ENCODE measurements at places on chromosomes 1 and 21. TPM values are rescaled to one million over a fixed set of nuclear protein-coding genes. Genes with fewer than 3 reads are reported as not detected.

- DNase-seq: no peak
These were observed 2.4 kb upstream of the SH3D21 start for GRCh38 chr1:36303650-36304360.

- DNase-seq: no peak
These were observed 93.3 kb downstream of the SPSB1 start for GRCh38 chr1:9385801-9386573.

DNA sequence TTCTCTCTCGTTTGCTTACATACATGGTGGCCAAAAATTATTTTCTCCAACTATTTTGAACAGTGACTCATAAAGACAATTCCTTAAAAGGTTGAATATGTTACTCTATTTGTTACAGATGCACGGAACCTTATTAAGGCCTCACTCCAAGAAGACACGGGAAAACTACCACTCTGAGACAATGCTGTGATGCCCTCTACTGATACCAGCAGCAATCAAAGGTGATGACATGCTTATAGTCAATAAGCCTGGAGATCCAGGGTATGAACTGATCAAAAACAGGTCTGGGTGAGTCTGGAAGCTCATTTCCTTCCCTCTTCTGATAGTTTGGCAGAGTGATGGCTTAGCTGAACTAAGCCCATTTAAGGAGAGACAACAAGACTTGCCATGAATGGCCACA lies 563.0 kb downstream of the LRRIQ3 start:
- DNase-seq: no peak

UBXN10 gene
- total RNA-seq: not detected

DNA sequence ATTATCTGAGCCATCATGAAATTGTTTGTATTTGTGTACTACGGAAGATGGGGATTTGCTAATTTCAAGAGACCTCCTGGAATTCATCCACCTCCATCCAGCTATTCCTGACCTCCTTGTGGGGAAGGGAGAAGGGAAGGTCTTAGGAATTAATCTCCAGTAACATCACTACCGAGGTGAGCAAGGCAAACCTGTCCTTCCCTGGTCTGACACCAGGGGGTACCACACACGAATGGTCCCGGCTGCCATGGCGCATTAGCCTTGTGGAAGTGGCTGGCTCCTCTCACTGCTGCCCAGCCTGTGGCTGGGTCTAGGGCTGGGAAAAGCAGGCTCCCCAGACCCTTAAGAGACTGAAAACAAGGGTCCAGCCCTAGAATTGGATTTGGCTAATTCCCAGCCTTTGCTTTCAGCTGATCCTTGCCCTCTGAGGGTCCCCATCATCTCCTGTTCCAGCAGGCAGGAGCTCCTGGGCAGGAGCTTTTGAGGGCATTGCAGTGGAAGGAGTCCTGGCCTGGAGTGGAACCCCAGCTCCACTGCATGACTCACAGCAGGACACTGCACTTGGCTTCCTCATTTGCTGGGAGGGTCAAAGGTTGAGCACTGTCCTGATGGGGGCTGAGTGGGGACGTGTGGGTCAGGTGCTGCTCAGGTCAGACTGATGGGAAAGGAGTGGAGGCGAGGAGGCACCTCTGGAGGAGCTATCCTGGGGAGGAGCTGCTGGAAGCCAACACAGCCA lies 34.8 kb downstream of the RIMS3 start:
- no peak for DNase-seq

DNA sequence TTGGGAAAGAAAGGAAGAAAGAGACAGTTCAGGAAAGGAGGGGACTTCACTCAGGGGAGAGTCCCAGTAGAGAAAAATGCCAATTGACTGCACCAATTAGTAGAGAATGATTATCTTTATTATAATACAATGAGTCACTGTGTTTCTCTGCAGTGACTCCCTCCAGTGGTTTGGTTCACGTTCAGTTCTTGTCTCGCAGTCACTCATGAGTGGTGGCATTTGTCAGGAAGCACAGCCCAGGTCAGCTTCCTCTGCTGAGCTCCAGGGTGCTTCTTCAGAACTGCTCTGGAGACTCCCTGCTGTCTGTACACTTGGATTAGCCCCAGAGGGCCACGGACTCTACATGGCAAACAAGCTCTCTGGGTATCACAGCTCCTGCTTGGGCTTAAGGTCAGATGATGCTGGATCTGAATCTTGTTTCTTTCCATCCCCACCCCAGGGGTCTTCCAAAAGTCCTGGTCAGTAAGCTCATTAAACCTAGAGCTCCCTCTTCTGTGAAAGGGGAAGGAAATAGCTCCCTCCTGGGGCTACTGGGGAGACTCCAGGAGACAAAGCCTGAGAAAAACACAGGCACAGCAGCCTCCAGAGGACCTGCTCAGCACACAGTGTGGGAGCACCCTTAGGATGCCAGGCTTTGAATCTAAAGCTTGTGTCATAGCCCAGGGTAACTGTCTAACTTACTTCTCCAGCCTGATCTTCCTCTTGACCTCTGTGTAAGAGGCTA lies 619.0 kb downstream of the AJAP1 start:
- no peak for DNase-seq

DNA sequence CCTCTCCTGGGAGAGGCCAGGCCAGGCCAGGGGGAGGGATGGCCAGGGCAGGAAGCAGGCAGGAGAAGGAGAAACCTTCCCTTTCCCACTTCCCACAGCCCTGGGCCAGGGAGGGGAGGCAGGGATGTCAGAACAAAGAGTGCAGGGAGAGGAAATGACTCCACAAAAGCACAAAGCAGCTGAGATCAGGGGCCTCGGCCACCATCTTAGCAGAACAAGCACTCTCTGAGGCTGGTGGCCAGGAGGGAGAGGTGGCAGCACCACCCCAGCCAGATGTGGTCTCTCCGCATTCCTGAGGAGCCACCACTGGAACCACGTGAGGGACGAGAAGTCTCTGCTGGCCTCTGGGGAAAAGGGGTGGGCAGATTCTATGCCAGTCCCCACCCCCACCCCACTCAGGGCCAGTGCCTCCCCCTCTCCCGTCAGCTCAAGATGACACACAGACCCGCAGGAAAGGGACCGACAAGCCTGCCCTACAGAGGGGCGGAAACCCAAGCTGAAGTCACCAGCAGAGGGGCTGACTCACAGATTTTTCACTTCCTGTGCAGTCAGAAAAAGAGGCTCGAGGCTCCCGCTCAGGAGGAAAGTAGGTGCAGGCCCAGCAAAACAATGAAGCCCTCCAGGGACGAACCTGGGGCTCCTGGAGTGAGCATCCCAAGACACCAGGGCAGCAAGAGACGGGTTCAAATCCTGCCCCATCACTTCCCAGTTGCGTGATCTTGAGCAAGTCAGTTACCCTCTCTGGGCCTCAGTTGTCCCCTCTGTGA lies 24.1 kb upstream of the ALDH4A1 start:
- no peak for DNase-seq

DNA sequence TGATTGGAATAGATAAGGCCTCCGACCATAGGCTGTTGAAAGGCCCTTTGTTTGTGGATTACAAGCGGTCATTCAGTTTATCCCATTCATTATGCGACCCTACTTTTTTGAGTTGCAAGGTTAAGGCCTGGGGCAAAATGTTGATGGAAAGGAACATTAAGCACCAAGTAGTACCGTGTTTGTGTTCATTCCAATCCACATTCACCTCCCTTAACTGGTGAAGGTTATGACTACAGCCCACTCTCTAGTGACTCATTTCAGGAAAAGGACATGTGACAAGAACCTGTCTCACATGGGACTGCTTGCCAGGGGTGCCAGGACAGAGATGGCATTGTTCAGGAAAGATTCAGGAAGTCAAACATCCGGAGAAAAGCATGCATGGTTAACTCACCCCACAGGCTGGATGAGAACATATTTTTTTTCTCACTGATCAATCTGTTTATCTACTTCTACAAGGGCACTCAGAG lies 81.6 kb downstream of the CD58 start:
- DNase-seq: no peak

DNA sequence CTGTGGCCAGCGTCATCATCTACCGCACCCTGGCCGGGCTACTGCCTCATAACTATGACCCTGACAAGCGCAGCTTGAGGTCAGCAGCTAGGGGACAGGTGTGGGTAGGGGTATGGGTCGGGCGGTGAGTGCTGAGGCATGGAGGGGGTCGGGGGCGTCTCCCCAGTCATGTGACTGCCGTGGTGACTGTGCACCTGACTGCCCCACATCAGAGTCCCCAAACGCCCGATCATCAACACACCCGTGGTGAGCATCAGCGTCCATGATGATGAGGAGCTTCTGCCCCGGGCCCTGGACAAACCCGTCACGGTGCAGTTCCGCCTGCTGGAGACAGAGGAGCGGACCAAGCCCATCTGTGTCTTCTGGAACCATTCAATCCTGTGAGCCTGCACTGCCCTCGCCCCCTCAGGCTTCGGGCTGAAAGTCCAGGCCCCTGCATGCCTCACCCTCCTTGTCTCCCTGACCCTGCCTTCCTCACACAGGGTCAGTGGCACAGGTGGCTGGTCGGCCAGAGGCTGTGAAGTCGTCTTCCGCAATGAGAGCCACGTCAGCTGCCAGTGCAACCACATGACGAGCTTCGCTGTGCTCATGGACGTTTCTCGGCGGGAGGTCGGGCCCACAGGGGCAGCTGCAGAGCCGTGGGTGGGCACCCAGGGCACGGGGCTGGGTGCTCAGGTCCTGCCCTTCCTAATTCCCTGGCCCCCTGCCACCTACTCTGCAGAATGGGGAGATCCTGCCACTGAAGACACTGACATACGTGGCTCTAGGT lies 13.5 kb downstream of the PSRC1 start:
- DNase-seq: peak; percentile 94

GRCh38 chr1:170077926-170078325 lies 3.4 kb upstream of the KIFAP3 start:
- no peak for DNase-seq

GRCh38 chr1:69055194-69055593 lies 512.5 kb upstream of the LRRC7 start:
- DNase-seq: no peak

Measured in chondrocyte (in vitro differentiated cells).